ENCODE measurements at places on chromosomes 5 and 9. TPM values are rescaled to one million over a fixed set of nuclear protein-coding genes. Genes with fewer than 3 reads are reported as not detected.

Gene GADD45G
- 0.08 TPM for total RNA-seq

Gene MROH2B
- total RNA-seq = not detected

Gene IL5
- total RNA-seq = not detected

Gene DBH
- total RNA-seq = not detected

Gene TLR4
- total RNA-seq = 83.6 TPM

Gene GRK6
- 18.8 TPM for total RNA-seq

Gene ZDHHC11B
- 0.12 TPM for total RNA-seq

Gene AGXT2
- total RNA-seq = not detected

Gene STPG3
- not detected for total RNA-seq

Gene ARHGEF39
- total RNA-seq = not detected

Gene PCDHGB2
- 1.6 TPM for total RNA-seq

Gene ADAMTS19
- total RNA-seq = not detected

Gene KCTD16
- 3.4 TPM for total RNA-seq

Gene EFNA5
- total RNA-seq = 4.4 TPM

Gene PPP2R2B
- not detected for total RNA-seq

Gene ZFR
- total RNA-seq = 52.5 TPM

Gene FBP2
- not detected for total RNA-seq

Gene GFI1B
- total RNA-seq = not detected

Gene PCDHGB4
- total RNA-seq = 22.8 TPM

Gene GCNT4
- total RNA-seq = 2.7 TPM

Gene PTGDS
- 33.0 TPM for total RNA-seq

Gene EQTN
- total RNA-seq = not detected
